GM12891 (cell line): ENCODE measurements at places on chromosomes 4 and X.

GRCh38 chr4:7054106-7054880 lies 11.1 kb downstream of the TADA2B start:
- DNase-seq = no peak

- peak; percentile 10 for DNase-seq
Observed at GRCh38 chr4:74376888-74377483, 12.0 kb downstream of the EREG start.

DNA sequence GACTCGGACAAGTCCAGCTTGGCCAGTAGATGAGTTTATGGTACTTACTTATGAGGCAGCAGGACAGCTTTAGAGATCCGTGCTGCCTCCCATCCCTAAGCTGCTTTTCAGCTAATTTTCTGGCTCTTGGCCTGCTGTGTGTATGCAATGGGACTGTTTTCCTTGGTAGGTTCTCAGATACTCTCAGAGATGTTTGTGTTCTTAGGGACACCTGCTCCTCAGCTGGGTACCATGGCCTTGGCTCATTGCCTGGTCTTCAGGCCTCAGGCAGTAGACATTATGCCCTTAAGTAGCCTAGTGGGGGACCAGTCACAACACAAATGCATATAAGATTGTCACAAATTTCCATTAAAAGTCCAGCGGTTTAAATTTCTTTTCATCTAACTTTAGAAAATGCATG lies 688.0 kb downstream of the PCDH7 start:
- DNase-seq = no peak

GRCh38 chrX:118207831-118208453 lies 91.3 kb upstream of the KLHL13 start:
- no peak for DNase-seq

- no peak for DNase-seq
Observed at GRCh38 chrX:154434394-154435168, 2.4 kb upstream of the GDI1 start.

DNA sequence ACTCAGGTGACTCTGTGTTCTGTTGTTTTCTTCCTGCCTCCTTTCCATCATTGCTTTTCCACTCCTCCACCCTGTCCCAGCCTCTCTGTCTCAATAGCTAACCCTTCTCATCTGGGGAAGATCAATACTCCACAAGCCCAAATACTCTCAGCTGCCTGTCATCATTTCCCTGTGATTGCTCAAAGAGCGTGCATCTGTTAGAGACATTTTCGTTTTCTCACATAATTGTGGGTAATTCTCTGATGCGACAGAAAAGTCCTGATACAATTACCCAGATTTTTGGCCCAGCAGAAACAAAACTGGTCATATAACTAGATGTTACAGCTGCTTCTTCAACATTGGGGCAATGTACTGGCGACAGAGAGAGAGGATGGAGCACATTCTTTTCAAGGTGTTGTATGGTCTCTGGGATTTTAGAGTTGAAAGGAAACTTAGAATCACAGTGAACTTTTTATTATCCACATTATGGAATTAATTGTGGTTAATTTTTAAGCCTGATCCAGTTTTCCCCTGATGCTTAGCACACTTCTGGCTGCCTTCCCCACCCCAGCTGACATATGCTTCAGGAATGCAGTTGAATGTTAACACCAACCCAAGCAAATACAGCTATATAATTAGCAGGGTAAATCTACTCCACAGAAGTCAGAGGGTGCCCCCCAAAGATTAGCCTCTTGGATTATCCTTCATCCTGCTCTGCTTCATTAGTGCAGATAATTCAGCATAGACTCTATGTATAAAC lies 171.4 kb upstream of the ANXA3 start:
- no peak for DNase-seq

DNA sequence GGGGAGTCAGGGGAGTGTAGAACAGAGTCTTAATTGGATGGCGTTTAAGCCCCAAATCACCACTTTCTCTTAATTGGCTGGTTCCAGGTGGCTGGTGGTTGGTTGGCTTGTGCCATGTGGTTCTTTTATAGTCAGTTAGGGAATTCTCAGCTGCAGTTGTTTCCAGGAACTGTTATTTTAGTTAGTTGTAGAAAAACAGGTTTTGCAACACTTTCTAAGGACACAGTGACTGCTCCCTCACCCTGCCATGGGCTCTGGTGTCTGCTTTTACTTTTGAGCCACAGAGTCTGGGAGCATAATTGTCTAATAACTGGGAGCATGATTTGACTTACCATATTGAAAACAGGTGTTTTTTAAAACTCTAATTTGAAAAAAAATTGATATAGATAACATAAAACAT lies 75.8 kb upstream of the PCDH18 start:
- DNase-seq = no peak

DNA sequence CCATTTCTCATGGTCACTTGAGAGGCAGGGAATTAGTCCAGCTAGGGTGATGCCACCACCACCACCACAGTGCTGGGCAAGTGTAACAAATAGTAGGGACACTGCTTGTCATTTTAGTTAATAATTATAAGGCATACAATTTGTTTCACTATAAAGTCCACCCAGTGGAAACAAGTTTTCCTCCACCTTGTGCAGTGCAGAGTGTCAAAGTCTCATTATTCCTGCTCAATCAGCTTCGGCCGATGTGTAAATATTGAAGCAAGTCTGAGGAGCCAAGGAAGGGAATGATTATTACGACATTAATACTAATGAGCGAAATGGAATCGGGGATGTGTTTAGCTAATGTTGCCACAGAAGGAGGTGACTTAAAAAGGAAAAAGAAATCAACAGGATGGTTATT lies 340.4 kb downstream of the NKX6-1 start:
- no peak for DNase-seq

DNA sequence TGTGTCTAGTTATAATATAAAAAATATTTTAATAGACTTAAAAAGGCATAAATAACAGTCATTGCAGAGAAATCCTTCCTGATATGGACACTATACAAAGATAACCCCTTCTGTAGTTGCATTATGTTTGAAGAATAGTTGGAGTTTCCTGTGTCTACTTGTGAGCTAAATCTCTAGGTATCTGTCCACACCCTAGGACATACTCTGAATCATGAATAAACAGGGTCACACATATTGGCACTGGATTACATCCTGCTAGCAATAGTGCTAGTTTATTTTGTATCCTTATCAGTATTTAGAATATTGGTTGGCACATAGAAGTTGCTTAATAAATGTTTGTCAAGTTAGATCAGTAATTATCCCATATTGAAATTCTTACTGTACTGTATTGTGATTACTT lies 173.9 kb downstream of the GRXCR1 start:
- no peak for DNase-seq

DNA sequence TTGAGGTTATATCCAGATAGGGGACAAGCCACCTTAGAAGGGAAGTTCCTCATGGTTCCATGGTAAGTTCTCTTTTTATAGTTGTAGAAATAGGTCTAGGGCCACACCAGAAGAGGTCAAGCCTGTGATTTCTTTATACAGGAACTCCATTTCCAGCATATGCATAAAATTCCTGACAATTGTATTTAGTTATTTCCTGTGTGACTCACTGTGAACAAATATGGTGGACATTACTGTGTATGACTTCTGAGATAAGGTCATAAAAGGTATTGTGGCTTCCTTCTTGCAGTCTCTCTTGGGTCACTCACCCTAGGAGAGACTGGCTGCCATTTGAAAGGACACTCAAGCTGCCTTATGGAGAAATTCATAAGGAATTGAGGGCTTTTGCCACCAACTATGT lies 2.2 kb upstream of the C4orf36 start:
- no peak for DNase-seq

GRCh38 chr4:113844369-113844768 lies 82.8 kb upstream of the CAMK2D start:
- DNase-seq = no peak

- DNase-seq = no peak
Observed at GRCh38 chr4:7197910-7198309, 5.6 kb downstream of the SORCS2 start.

DNA sequence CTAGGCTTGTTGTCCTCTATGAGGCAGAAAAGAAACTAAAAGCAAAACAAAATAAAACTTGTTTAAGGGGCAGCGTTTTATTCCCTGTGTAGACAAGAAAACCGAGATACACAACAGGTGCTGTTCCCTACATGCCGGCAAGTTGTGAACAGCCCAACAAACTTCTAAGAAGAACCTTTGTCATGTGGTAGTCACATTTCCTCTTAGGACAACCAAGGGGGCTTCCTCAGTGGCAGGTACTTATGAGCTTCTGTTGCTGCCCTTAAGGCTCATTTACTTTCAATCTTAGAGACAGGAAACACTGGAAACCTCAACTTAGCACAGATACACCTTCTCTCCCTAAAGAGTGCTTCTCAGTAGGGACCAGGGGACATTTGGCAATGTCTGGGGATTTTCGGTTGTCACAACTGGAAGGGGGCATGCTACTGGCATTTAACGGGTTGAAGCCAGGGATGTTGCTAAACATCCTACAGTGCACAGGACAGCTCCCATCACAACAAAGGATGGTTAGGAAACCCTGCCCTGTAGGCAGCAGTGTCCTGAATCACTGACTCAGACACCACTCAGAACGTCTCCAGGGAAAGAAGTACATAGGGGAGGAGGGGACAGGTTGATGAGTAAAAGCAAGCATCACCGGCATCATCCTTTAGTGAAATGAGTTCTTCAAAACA lies 111.0 kb downstream of the ASB9 start:
- DNase-seq = no peak

GRCh38 chr4:188295899-188296298 lies 156.7 kb downstream of the TRIML1 start:
- no peak for DNase-seq

DNA sequence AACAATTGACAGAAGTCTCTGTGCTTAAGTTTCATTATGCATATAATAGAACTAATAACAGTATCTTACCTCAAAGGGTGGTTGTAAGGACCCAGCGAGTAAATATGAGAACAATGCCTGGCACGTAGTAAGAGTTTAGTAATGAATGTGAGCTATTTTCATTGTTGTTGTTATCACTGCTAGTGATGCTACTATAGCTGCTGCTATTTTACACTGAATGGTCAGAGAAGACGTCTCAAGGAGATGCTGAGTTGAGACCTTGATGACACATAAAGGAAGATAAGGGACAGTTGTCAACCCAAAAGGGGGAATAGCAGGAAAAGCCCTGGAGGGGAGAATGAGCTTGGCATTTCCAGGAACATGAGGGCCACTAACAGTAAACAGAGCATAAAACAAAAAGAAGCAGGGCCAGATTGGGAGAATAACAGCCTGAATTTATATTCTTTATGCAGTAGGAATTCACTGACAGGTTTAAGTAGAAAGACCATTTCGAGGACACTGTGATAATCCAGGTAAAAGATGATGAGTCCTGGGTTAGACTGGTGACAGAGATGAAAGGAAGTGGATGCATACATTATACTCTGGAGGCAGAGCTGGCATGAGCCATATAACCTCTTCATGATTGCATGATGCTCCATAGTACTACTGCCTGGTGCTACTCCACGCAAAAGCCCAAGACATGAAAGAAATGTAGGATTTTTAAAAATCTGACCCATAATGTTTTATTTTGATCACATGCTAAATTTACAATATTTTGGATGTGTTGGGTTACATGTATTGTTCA lies 23.1 kb downstream of the ATP8A1 start:
- no peak for DNase-seq

GRCh38 chr4:102735582-102735981 lies 25.2 kb downstream of the MANBA start:
- DNase-seq = no peak

DNA sequence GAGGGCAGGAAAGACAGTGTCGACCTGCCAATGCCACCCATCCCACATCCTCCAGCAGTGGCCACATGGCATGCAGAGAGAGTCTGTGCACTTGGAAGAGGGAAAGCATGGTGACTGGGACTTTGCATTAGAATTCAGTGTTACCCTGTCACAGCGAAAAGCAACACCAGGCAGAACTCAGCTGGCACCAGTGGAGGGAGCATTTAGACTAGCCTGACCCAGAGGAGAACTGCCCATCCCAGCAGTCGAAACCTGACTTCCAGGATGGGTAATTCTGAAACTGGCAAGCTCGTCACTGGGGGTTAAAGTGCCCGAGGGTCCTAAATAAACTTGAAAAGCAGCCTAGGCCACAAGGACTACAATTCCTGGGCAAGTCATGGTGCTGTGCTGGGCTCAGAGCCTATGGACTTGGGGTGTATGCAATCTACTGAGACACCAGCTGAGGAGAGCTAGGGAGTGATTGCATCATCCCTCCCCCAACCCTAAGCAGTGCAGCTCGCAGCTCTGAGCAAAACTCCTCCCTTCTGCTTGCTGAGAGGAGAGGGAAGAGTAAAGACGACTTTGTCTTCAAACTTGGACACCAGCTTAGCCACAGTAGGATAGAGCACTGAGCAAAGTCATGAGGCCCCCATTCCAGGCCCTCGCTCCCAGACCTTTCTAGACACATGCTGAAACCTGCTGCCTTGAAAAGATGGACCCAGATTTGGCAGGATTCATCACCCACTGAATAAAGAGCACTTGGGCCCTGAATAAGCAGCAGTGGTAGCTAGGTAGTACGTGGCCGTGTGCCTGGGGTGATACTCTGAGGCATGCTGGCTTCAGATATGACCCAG lies 68.8 kb downstream of the DDX60L start:
- DNase-seq = no peak
